Right cardiac atrium (tissue), 5 donors: ENCODE measurements at places on chromosomes 16 and 17.

GRCh38 chr17:949623-950303 is 29.8 kb downstream of the NXN start:
- DNase-seq, result peak; percentile 22

DNA sequence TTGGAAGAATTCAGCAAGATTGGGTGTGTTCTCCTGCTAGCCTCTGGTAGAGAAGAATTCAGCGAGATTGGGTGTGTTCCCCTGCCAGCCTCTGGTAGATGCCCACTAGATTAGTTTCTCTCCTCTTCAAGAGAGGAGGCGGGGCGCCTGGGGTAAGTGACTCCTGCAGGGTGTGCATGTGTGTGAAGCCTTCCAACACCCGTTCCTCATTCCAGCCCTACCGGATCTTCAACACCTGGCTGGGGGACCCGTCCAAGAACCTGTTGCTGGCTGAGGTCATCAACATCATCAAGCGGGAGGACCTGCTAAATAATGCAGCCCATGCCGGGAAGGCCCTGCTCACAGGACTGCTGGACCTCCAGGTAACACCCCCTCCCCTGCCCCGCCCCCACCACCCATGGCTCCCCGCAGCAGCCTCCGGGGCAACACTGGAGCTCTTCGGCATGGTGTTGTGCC is 21.3 kb downstream of the TMEM186 start:
- DNase-seq, result no peak

DNA sequence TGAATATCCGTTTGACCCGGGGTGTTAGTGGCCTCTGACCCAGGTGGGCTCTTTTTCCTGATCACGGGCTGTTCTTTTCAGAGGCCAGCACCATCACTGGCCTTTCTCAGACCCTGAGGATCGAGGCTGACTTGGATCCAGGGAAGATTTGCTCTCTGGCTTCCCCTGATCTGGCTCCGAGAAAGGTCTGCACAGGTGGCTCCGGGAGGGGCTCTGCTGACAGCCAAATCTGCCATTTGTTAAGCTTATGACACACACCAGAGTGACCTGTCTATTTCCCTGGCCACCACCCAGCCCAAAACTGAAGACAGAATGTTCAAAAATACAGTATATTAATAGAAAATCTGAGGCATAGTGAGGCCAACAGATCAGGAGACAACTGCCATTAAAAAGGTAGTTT is 221.8 kb upstream of the TNRC6C start:
- DNase-seq, result no peak

DNA sequence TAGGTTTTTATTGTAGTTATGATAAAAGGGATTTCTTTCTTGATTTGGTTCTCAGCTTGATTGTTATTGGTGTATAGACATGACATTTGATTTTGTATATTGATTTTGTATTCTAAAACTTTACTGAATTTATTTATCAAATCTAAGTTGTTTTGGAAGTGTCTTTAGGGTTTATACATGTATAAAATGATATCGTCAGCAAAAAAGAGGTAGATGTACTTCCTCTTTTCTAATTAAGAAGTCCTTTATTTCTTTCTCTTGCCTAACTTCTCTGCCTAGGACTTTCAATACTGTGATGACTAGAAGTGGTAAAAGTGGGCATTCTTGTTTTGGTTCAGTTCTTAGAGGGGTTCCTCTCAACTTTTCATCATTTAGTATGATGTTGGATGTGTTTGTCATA is 487.3 kb upstream of the KIF2B start:
- DNase-seq, result no peak

GRCh38 chr16:61842666-61843065 is 193.6 kb downstream of the CDH8 start:
- DNase-seq, result no peak

GRCh38 chr16:82954224-82954929 is 327.6 kb downstream of the CDH13 start:
- no peak for DNase-seq

GRCh38 chr17:17514993-17515933 is 19.1 kb upstream of the RASD1 start:
- DNase-seq, result peak; percentile 25

DNA sequence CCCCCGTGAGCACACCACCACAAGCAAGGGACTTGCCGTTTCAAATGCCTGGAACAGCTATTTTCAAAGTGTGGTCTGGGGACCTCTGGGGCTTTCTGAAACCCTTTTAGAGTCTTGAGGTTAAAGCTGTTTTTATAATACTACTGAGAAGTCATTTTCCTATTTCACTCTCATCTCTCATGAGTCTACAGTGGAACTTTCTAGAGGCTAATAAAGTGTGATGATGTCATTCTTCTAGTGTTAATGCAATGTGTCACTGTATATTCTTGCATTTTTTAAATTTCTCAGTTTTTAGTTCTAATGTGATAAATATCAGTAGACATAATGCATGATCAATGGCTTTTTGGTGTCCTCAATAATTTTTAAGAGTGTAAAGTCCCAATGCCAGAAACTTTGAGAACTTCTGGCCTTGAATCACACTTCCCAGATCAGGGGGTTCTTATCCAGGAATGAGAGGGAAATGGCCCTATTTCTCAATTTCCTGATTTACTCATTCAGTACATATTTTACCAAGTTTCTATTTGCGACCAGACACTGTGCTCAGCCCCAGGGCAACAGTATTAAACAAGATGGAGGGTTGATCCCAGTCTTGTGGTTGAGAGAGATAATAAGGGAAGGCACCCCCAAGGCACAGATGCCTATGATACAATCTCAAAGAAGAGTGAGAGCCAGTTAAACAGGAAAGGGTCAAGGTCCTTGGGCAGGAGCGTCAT is 444.0 kb downstream of the HS3ST3B1 start:
- no peak for DNase-seq

- DNase-seq, result peak; percentile 15
Observed at GRCh38 chr16:47644166-47644565, 183.0 kb downstream of the PHKB start.

DNA sequence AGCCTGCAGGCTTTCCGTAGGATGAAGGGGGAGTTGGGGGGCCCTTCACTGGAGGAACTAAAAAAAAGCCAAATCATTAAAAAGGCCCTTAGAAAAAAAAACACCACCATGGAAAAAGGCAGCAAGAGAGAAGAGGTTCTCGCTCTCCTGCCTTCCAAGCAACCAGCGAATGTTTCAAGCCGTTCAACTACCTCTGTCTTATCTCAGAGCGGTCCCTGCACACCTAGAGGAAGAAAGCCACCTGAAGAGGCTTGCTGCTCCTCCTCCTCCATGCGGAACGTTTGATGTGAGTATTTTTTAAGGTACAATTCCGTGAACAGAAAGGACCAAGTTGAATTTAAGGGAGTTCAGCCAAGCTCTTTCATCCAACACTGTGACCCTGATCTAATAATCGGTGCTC is 9.2 kb downstream of the NXN start:
- DNase-seq, result no peak
